ENCODE measurements at places on chromosomes 5 and 9.

DNA sequence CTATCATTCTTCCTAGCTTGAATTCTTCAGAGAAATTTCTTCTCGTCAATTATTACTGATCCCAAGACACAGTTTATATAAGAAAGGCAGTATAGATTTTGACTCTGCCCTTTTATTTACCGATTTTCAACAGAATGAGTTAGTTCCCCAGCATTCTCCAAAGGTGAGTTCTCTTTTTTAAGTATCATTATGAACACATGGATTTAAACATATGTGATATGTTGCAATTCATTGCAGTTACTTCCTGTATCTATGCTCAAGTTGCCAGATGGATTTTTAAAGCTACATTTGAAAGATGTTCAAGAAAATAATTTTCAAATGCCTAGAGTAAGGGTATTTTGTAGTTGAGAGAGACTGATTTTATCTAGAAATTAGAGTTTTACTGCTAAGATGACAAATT is 8.4 kb downstream of the WDR41 start:
- DNase-seq: no peak

DNA sequence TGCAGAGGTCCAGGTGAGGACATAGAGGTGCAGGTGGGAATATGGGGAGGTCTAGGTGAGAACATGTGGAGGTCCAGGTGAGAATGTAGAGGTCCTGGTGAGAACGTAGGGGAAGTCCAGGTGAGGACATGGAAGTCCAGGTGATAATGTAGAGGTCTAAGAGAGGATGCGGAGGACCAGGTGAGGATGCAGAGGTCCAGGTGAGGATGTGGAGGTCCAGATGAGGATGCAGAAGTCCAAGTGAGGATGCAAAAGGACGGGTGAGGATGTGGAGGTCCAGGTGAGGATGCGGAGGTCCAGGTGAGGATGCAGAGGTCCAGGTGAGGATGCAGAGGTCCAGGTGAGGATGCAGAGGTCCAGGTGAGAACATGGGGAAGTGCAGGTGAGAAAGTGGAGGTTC is 133.8 kb downstream of the MRPL36 start:
- no peak for DNase-seq

GRCh38 chr5:143311428-143311827 is 92.1 kb downstream of the NR3C1 start:
- DNase-seq: no peak

DNA sequence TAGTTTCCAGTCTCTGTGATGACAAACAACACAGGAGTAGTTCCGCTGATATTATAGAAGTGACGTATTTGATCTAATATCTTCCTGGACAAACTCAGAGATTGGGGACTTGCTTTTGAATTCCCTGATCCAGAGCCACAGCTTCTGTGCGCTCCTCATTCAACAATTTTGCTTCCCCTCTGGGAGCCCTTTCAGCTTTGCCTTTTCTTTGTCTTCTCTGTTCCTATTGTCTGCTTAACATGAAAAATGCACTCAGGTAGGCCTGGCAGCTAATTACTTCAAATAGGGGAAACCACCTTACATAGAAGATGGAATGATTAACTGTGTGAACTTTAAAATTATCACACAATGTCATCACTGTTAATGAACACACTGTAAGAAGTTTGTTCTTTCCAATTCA is 192.9 kb downstream of the EPB41L4A start:
- DNase-seq: no peak

- no peak for DNase-seq
Measured at GRCh38 chr9:13140843-13141592, 138.5 kb downstream of the MPDZ start.

GRCh38 chr9:113274474-113275156 is 757 bp downstream of the CDC26 start:
- DNase-seq: peak; percentile 24

DNA sequence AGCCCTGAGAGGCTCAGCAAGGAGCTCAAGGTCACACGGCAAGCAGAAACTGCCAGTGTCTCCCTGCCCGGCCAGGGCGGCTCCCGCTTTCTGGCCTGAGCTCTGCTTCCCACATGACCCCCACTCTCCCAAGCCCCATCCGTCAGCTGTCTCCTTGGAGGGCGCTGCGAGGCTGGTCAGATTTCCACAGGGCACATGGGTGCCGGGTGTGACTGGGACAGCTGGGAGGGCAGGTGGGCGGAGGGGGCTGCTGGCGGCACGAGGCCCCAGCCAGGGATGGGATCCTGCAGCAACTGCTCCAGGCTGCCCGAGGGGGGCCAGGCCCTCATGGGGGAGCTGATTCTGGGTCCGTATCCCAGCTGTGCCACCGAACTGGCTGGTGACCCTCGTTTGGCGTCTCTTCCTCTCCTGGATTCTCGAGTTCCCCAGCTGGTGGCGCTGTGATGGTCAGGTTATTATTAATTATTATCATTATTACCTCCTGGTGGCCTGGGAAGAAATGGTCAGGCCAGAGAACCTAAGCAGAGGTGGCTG is 12.9 kb upstream of the WDR38 start:
- DNase-seq: no peak

GRCh38 chr5:95448789-95449188 is 57.6 kb downstream of the FAM81B start:
- DNase-seq: no peak

GRCh38 chr5:72302171-72302570 is 17.9 kb downstream of the MRPS27 start:
- no peak for DNase-seq

DNA sequence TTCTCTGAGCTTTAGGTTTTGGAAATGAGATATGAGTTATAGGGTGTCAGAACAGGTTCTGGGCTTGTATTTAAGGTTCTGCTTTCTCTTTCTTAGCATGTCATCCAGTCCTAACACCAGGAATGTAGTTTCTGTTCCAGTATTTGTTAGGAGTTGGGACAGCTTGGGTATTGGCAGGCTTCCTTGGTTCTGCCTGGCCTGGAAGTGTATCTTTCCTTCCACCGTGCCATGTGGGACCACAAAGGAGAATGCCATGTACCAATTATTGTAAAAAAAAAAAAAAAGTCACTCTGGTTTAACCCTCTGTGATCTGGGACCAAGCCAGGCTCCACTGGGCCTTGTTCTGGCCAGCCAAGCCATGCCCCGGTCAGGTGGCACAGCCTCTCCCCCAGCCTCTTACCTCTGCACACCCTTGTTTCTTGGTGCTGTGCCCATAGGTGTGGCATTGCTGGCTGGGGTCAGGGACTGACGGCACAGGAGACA is 47.8 kb downstream of the ARHGAP26 start:
- no peak for DNase-seq

- DNase-seq: no peak
Measured at GRCh38 chr5:54401515-54401914, 54.0 kb upstream of the HSPB3 start.
